ENCODE measurements at places on chromosomes 5 and 9.

DNA sequence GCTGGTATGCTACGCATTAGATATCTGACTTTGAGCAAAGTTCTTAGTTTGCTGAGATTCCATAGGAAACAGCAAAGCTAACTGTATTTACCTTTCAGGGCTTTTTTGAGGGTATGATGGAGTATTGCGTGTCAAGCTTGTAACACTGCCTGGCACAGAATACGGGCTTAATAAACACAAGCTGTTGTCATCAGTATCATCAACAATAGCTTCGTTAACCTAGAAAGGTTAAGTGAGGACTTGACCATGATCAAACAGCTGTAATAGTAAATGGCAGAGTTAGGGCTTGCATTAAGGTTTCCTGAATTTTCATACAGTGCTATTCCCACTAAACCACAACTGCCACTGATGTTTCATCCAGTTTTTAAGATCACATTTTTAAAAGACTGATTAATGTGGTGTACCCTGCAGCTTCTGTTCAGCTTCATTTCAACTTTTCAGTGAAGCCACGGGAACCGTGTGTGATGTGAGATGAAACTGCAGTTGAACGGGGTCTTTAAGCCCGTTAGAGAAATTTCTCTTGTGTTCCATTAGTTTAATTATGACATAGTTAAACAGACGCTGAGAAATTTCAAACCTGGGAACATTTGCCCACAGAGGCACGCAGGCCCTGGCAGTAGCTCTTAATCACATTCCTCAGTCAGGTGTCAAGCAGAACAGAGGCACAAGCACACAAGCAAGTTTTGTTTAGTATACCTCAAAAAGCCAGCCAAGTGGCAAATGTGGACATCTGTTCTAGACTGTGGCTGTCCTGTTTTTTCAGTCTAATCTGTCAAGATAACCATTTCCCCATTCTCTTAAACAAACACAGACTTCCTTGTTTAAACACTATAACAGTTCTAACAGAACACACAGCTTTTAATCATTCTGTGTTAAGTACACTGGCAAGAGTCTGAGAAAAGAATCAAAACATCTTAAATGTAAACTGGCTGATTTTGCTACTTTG lies 147.1 kb downstream of the ZNF608 start:
- no peak for DNase-seq

DNA sequence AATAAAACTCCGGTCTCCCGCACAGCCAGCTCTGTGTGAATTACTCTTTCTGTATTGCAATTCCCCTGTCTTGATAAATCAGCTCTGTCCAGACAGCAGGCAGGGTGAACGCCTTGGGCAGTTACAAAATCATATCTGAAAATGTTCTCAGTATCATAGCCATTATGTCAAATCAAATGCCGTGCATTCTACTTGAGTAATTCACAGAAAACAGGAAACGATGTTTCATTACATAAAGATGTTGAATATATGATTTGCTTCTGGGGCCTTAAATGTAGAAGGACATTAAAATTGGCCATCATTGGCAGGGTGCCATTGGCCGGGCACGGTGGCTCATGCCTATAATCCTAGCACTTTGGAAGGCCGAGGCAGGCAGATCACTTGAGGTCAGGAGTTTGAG lies 8.5 kb downstream of the POLR3G start:
- no peak for DNase-seq

GRCh38 chr9:33186457-33187168 lies 19.5 kb upstream of the B4GALT1 start:
- DNase-seq, result no peak

DNA sequence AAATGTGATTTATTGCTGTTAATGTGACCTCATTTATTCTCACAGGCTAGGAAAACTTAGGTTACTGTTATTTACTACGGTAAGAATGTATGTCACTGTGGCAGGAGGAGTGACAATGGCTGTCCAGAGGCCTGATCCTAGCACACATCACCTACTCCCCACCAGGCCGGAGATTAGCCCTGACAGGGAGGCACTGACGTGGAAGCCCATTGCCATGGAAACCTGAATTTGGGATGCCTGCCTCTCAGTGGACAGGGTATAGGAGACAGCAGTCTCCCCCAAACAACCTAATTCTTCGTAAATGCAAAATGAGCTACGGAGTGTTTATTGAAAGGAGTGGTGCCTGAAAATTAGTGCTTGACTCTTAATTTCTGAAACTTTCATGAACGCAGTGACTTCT lies 87.6 kb upstream of the SMARCA2 start:
- no peak for DNase-seq

Measured in CD8-positive, alpha-beta memory T cell (primary cell).